Activated naive CD4-positive, alpha-beta T cell treated with anti-CD3 and anti-CD28 coated beads for 36 hours (primary cell): ENCODE measurements at places on chromosomes 4 and X. TPM values are rescaled to one million over a fixed set of nuclear protein-coding genes. Genes with fewer than 3 reads are reported as not detected.
A peak's percentile ranks its signal among the peaks of the same experiment; 100 is the strongest.

DNA sequence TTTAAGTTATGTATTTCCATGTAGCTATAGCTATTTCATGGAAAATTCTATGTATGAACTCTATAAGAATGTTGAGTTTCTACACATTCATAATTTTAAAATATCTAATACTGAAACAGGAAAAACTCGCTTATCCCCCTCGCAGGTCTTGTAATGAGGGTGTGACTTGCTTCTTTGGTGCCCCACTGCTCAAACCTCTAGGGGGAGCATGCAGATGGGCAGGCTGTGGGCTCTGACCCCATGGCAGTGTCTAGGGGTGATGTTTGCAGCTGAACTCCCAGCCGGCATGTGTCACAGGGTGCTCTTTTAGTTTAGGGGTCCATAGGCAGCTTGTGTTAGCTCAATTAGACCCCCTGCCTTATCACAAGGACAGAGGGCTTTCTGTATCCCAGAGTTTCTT, 1825.7 kb upstream of the ADGRL3 start:
- no peak overlapping the region for H3K27ac ChIP-seq
- no peak overlapping the region for H3K4me3 ChIP-seq
- no peaks in the 10 kb centered on the region for H3K36me3 ChIP-seq
- H3K4me1 ChIP-seq: no peaks in the 10 kb centered on the region
- no peak for DNase-seq

DNA sequence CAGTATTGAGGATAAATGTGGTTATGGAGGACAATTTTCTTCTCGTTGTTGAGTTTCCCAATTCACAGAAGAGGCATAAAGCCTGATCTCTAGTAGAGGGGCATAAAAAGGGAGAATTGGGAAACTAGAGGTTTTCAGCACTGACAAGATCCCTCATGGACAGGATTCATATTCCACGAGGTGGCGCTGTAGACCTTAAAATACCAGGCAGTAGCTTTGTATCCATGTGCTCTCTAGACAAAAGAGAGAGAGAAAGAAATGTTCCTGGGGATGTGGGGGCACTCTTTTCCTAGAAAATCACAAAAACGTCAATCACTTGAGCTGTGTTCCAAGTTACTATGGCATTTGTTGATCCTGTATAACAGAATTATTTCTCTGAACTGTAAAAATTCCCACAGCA, 128.3 kb downstream of the MAGEE1 start:
- H3K27ac ChIP-seq: no peak overlapping the region
- H3K4me1 ChIP-seq: no peaks in the 10 kb centered on the region
- peaks cover 2% of the 10 kb centered on the region for H3K36me3 ChIP-seq
- H3K27me3 ChIP-seq: no peaks in the 10 kb centered on the region
- no peak overlapping the region for H3K4me3 ChIP-seq

DNA sequence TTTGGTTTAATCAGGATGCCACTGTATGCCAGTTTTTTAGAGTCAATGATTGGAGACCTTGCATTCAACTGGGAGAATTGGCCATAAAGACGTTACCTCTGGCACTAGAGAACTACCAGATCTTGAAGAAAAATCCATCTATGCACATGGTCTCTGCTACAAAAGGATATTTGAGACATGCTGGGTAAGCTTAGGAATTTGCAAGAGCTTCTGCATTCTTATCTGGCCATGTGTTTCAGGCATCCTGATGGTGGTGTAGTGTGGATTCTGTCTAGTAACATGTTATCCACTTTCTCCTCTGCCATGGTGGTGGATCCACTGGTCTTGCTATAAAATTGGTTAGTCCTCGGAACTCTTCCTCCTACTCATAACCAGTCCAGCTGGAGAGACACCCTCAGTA, 185.3 kb upstream of the WDFY3 start:
- peaks cover 3% of the 10 kb centered on the region for H3K27me3 ChIP-seq
- DNase-seq: no peak
- no peak overlapping the region for H3K27ac ChIP-seq
- H3K36me3 ChIP-seq: no peaks in the 10 kb centered on the region

GRCh38 chrX:41684940-41685339, 3.8 kb upstream of the GPR34 start:
- H3K36me3 ChIP-seq: no peaks in the 10 kb centered on the region
- no peak for DNase-seq
- H3K27me3 ChIP-seq: no peaks in the 10 kb centered on the region

- H3K4me3 ChIP-seq: no peak overlapping the region
- no peaks in the 10 kb centered on the region for H3K36me3 ChIP-seq
- no peaks in the 10 kb centered on the region for H3K27me3 ChIP-seq
- DNase-seq: no peak
- H3K4me1 ChIP-seq: no peaks in the 10 kb centered on the region
Measured at GRCh38 chr4:133355633-133356032, 206.5 kb downstream of the PCDH10 start.

DNA sequence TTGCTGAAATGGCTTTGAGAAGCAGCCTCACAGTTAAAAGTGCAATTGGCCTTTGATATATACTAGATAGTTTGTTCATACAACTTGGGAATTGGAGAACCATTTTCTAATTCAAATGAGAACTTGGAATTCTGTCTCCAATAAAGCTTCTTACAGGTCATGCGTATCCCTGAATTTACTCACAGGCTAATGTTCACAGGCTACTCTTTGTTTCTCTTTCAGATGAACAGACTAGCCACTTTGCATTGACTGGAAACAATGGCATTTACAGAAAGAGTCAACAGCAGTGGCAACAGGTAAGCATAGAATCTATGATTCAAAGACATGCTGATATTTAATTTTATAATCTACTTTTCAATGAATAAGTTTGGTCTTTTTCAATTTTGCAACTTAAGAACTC, 13.5 kb downstream of the AFF1 start:
- H3K27me3 ChIP-seq: no peaks in the 10 kb centered on the region
- peaks cover 13% of the 10 kb centered on the region for H3K36me3 ChIP-seq
- peaks cover 32% of the 10 kb centered on the region for H3K4me1 ChIP-seq
- H3K4me3 ChIP-seq: no peak overlapping the region
- no peak for DNase-seq
- H3K27ac ChIP-seq: no peak overlapping the region

DNA sequence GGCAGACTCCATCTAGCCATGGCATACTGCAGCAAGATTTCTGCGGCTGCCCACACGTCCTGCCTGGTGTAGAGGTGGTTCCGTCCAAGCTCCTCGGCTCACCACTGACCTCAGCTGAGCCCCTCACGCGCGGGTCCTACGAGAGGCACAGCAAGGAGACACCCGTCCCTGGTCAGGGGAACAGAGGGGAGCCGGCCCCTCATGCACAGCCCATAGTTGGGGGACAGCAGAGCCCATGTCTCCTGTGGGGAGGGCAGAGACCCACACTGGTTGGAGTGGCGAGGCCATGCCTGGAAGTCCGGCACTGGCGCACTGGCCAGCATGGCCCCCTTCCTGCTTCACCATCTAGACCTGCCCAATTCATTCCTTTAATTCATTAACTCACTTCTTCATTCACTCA, 80.8 kb downstream of the HTRA3 start:
- no peaks in the 10 kb centered on the region for H3K4me1 ChIP-seq
- H3K27me3 ChIP-seq: peaks cover 3% of the 10 kb centered on the region
- H3K4me3 ChIP-seq: no peak overlapping the region
- DNase-seq: no peak

DNA sequence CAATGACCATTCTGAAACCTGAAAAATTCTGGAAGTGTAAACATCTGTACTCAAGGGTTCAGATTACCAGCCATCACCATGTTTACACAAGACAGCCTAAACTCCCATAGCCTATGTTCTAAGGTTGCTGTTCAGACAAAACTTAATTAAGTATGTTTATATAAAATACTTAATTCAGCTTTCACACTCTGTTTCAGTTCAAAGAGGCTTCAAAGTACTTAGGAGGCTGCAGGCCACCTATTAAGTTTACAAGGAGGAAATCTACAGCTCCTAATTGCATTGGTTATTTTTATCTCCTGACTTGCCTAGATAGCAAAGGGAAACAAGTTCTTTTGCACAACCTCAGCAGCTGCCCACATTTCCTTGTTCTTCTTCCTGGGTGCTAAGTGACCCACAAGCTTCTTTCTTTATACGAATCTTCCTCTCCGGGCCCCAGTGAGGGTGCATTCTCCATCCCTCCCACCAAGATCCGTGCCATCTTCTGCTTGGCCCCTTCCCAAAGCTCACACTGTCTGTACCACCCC, 2.0 kb downstream of the GAK start:
- H3K4me1 ChIP-seq: peaks cover 50% of the 10 kb centered on the region
- H3K4me3 ChIP-seq: peak overlapping the region; percentile 94
- no peaks in the 10 kb centered on the region for H3K27me3 ChIP-seq
- peak overlapping the region; percentile 72 for H3K27ac ChIP-seq

GRCh38 chrX:135581496-135581895, 61.0 kb downstream of the INTS6L start:
- no peak for DNase-seq
- no peaks in the 10 kb centered on the region for H3K27me3 ChIP-seq
- no peak overlapping the region for H3K27ac ChIP-seq

DNA sequence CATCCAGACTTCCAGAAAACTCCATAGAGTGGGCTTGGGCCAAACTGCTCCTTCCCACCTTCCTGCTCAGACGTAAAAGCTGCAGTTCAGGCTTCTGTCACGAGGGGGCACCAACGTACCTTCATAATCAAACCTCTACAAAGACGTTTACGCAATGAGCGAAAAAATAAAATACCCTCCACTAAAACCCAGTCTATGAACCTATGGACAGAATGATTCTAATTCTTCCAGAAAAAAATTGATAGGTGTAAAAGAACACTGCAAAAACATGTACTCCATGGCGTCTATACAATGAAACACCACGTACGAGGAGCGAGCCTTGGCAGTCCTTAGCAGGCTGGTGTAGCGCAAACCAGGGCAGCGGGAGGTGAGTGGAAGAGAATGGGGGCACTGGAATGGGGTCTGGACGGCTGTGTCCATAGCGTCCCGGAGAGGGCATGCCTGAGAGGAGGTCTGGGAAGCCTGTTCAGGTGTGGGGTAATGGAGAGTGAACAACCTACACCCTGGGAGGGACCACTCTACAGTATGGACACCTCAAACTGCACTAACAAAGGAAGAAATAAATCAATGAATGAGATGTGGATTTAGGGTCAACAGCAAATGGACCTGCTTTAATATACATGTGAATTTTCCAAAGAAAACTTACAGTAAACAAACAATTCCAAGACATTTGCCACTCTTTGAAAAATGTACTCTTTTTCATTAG, 14.4 kb upstream of the RAB40A start:
- peak; percentile 80 for DNase-seq
- H3K36me3 ChIP-seq: no peaks in the 10 kb centered on the region
- H3K4me3 ChIP-seq: peak overlapping the region; percentile 48
- H3K4me1 ChIP-seq: peaks cover 5% of the 10 kb centered on the region

- DNase-seq: no peak
- H3K27me3 ChIP-seq: no peaks in the 10 kb centered on the region
- H3K4me3 ChIP-seq: no peak overlapping the region
- no peaks in the 10 kb centered on the region for H3K36me3 ChIP-seq
Measured at GRCh38 chr4:182775075-182775474, 142.1 kb downstream of the DCTD start.

- DNase-seq: no peak
- no peaks in the 10 kb centered on the region for H3K27me3 ChIP-seq
Measured at GRCh38 chr4:184392748-184393559, 81.4 kb downstream of the IRF2 start.

DNA sequence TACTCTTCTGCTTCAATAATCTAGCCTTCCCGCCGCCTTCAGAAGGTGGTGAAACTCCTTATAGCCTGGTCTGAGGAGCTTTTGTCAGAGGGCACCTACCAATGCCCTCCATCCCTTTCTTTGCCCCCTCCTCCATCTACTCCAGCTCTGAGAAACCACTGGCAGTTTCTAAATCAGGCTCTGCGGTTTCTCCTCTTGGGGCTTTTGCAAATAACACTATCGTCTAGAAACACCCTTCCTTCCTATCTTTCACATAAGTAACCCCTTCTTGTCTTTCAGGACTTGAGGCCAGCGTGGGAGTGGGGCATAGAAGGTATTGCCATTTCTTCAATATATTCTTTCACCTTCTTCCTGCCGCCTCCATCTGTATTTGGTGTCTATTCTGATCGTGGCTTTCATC, 1.2 kb upstream of the EFHC2 start:
- H3K4me1 ChIP-seq: peaks cover 13% of the 10 kb centered on the region
- no peak overlapping the region for H3K27ac ChIP-seq
- no peaks in the 10 kb centered on the region for H3K36me3 ChIP-seq
- DNase-seq: peak; percentile 18

- DNase-seq: no peak
- H3K27ac ChIP-seq: no peak overlapping the region
- H3K4me3 ChIP-seq: no peak overlapping the region
Measured at GRCh38 chr4:43282534-43282933, 390.0 kb downstream of the GRXCR1 start.

GRCh38 chr4:186770481-186771175, 47.0 kb upstream of the FAT1 start:
- no peaks in the 10 kb centered on the region for H3K4me1 ChIP-seq
- no peaks in the 10 kb centered on the region for H3K36me3 ChIP-seq
- no peak for DNase-seq
- H3K27me3 ChIP-seq: no peaks in the 10 kb centered on the region
- H3K27ac ChIP-seq: no peak overlapping the region
- no peak overlapping the region for H3K4me3 ChIP-seq

GRCh38 chr4:9898596-9899305, 117.3 kb downstream of the DRD5 start:
- H3K27me3 ChIP-seq: no peaks in the 10 kb centered on the region
- no peaks in the 10 kb centered on the region for H3K36me3 ChIP-seq
- H3K4me1 ChIP-seq: no peaks in the 10 kb centered on the region
- no peak overlapping the region for H3K4me3 ChIP-seq
- H3K27ac ChIP-seq: no peak overlapping the region
- peak; percentile 30 for DNase-seq

DNA sequence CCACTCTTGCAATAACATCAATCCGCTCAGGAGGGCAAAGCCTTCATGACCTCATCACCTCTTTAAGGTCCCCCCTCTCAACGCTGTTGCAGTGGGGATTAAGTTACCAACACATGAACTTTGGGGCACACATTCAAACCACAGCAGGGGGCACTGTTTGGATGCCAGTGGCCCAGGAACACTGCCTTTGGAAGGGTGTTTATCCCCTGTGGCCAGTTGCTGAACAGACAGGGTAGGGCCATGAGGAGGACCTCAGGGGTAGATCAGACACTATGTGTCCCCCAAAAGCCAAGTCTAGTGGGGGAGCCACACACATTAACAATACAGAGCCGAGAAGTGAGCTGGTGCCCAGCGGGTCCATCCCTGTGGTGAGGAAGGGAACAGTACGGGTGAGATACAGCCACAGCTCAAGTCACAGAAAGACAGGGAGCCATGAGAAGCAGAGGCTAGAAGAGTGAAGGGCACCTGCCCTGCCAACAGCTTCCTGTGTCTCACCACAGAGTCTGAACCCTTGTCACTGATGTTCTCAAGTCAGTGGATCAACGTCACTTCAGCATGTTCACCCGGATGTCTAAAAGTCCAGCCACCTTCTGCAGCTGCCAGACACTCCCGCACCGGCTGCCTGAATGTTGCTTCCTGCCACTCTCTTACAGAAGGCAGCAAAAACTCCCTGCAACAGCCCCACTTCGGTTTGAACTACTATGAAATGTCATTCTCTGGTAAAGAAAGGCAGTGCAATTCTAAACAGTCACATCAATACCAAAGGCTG, 19.9 kb upstream of the MXD4 start:
- H3K4me1 ChIP-seq: peaks cover 37% of the 10 kb centered on the region
- DNase-seq: peak; percentile 94
- H3K27ac ChIP-seq: peak overlapping the region; percentile 98
- H3K36me3 ChIP-seq: no peaks in the 10 kb centered on the region
- H3K27me3 ChIP-seq: no peaks in the 10 kb centered on the region

The TMEM31 gene
- total RNA-seq: 0.31 TPM

The GPR82 gene
- total RNA-seq: not detected

The CXCL11 gene
- not detected for total RNA-seq

The SMIM31 gene
- total RNA-seq: not detected

The DOCK11 gene
- 32.8 TPM for total RNA-seq

The CT45A1 gene
- not detected for total RNA-seq

The NDP gene
- not detected for total RNA-seq

The COL25A1 gene
- total RNA-seq: not detected

The RTL3 gene
- not detected for total RNA-seq
